ENCODE measurements at places on chromosomes 7 and 10. TPM values are rescaled to one million over a fixed set of nuclear protein-coding genes. Genes with fewer than 3 reads are reported as not detected.

DNA sequence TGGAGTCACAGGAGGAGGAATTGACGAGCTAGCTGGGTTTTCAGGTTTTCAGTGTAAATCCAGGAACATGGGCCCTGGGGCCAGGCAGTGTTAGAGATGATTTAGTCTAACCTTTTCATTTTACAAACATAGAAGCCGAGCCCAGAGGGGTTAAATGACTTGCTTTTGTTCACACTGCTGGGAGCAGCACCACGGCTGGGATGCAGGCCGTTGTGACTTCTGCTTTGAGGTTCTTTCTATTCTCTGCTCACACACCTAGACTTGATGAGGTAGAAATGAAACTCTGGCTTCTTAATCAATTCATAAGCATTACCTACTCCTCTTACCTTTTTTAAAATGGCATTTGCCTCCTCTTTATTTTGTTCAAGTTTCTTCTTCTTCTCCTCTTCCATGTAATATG is 36.4 kb downstream of the CREB5 start:
- H3K27me3 ChIP-seq = no peaks in the 10 kb centered on the region
- H3K36me3 ChIP-seq = no peaks in the 10 kb centered on the region
- DNase-seq = no peak
- no peaks in the 10 kb centered on the region for H3K4me1 ChIP-seq
- no peak overlapping the region for H3K4me3 ChIP-seq

DNA sequence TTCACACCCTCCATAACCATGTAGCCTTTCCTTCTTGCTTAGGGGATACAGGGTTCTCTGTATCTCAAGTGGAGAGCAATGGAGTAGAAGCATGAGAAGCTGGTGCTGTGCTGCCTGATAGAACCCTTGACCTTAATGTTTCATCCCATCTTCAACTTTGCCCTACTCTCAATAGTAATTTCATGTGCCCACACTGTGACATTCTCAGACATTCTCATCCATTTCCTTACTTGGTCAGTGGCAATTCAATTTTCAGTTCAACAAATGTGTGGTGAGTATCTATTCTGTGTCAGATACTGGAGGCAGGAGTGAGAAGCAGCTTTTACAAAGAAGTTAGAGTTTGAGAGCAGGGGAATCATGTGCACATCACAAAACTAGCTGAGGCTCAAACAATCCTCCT is 16.1 kb downstream of the STRIP2 start:
- H3K4me3 ChIP-seq = no peak overlapping the region
- no peaks in the 10 kb centered on the region for H3K27me3 ChIP-seq
- no peak for DNase-seq
- H3K36me3 ChIP-seq = no peaks in the 10 kb centered on the region
- no peaks in the 10 kb centered on the region for H3K4me1 ChIP-seq
- H3K27ac ChIP-seq = no peak overlapping the region

- no peak overlapping the region for H3K4me3 ChIP-seq
- no peaks in the 10 kb centered on the region for H3K36me3 ChIP-seq
- no peaks in the 10 kb centered on the region for H3K27me3 ChIP-seq
- no peak overlapping the region for H3K27ac ChIP-seq
- no peak for DNase-seq
- H3K4me1 ChIP-seq = no peaks in the 10 kb centered on the region
Measured at GRCh38 chr7:69067397-69067796, 530.9 kb upstream of the AUTS2 start.

- no peaks in the 10 kb centered on the region for H3K4me1 ChIP-seq
- H3K27ac ChIP-seq = no peak overlapping the region
- no peak overlapping the region for H3K4me3 ChIP-seq
Measured at GRCh38 chr7:130425796-130426195, 15.0 kb downstream of the CEP41 start.

GRCh38 chr7:37104822-37105518 is 343.7 kb downstream of the ELMO1 start:
- no peak for DNase-seq
- H3K36me3 ChIP-seq = no peaks in the 10 kb centered on the region
- no peaks in the 10 kb centered on the region for H3K4me1 ChIP-seq
- H3K27me3 ChIP-seq = no peaks in the 10 kb centered on the region

GRCh38 chr7:108026647-108027046 is 23.7 kb upstream of the LAMB1 start:
- no peaks in the 10 kb centered on the region for H3K36me3 ChIP-seq
- no peak overlapping the region for H3K27ac ChIP-seq

- no peak overlapping the region for H3K4me3 ChIP-seq
- H3K27me3 ChIP-seq = no peaks in the 10 kb centered on the region
- no peaks in the 10 kb centered on the region for H3K36me3 ChIP-seq
- no peak overlapping the region for H3K27ac ChIP-seq
- H3K4me1 ChIP-seq = peaks cover 5% of the 10 kb centered on the region
Measured at GRCh38 chr7:904847-905246, 28.5 kb downstream of the GET4 start.

GRCh38 chr10:123556049-123556448 is 110.1 kb upstream of the GPR26 start:
- no peaks in the 10 kb centered on the region for H3K36me3 ChIP-seq
- H3K4me3 ChIP-seq = no peak overlapping the region
- H3K4me1 ChIP-seq = no peaks in the 10 kb centered on the region
- DNase-seq = peak; percentile 19
- H3K27me3 ChIP-seq = peaks cover 4% of the 10 kb centered on the region

GRCh38 chr7:16936626-16937422 is 55.0 kb upstream of the AGR3 start:
- H3K27me3 ChIP-seq = peaks cover 4% of the 10 kb centered on the region
- no peak overlapping the region for H3K4me3 ChIP-seq
- H3K36me3 ChIP-seq = no peaks in the 10 kb centered on the region
- no peak overlapping the region for H3K27ac ChIP-seq
- no peaks in the 10 kb centered on the region for H3K4me1 ChIP-seq
- no peak for DNase-seq

- no peak for DNase-seq
- no peaks in the 10 kb centered on the region for H3K27me3 ChIP-seq
- no peaks in the 10 kb centered on the region for H3K4me1 ChIP-seq
- no peak overlapping the region for H3K4me3 ChIP-seq
- H3K36me3 ChIP-seq = no peaks in the 10 kb centered on the region
- no peak overlapping the region for H3K27ac ChIP-seq
Measured at GRCh38 chr10:126665207-126665606, 5.3 kb downstream of the C10orf90 start.

- peak; percentile 82 for DNase-seq
- no peaks in the 10 kb centered on the region for H3K27me3 ChIP-seq
- peaks cover 10% of the 10 kb centered on the region for H3K4me1 ChIP-seq
- peak within 1 kb of the TSS; percentile 95 for H3K27ac ChIP-seq
- peaks cover 6% of the 10 kb centered on the region for H3K36me3 ChIP-seq
- peak within 1 kb of the TSS; percentile 81 for H3K4me3 ChIP-seq
Measured at GRCh38 chr7:101085162-101085964, at the start of gene TRIM56. TSS of gene TRIM56 (plus strand) at chr7:101085481. CDS start at chr7:101087313, 1,832 bp downstream.

DNA sequence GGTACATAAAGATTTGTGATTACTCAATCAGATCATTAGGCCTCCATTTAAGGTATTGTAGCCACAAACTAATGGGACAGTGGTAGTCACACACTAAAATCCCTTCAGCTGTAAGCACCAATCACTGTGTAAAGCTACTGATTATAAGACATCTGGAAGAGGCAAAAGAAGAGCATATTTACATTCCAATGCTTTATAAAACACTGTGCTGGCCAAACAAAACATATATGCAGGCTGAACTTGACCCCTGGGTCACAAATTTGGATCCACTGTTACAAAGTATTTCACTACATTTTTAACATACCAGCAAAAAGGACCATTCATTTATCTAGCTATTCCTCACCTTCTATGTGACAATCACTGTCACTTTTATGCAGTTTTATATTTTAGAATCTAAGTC is 41.4 kb upstream of the ANLN start:
- H3K27ac ChIP-seq = no peak overlapping the region
- H3K36me3 ChIP-seq = no peaks in the 10 kb centered on the region
- H3K4me1 ChIP-seq = no peaks in the 10 kb centered on the region
- no peak for DNase-seq
- H3K4me3 ChIP-seq = no peak overlapping the region

DNA sequence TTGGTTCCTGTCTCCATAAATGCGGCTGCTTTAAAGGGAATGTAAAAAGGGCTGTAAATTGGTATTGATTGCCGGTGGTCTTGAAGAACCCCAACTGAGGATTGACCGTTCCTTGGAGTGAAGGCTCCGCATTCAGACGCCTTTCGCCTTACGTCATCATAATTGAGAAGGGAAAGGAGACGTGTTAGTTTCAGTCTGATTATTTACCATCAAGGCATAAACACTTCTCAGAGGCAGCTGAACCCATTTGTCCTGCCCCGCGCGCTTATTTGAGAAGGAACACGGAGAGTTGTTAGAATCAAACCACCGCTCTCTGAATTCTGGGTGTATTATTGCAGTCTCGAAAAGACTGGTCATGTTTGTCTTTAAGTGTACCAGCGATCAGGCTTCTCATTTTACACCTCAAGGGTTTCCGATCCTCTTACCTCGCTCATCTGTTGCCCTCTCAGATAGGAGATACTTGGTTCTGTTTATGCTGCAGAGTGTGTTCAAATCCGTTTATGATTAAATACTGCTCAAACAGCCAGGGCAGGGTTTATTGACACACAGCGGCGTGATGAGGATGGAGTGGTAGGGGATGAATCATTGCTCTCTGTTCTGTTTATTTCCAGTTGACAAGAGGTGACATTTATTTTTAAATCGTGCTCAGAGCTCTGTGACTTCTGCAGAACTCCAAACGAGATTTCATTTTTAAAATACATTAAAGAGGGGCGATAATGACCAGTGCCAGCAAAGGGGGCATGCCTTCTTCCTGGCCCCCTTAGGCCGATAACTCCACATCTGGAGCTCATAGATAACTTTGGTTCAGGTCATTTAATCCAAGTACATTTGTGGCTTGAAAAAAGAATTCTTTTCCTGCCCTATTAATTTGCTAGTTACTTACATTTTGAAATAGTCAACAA is 30.4 kb downstream of the FOXK1 start:
- no peaks in the 10 kb centered on the region for H3K27me3 ChIP-seq
- H3K36me3 ChIP-seq = no peaks in the 10 kb centered on the region
- peak overlapping the region; percentile 82 for H3K27ac ChIP-seq
- peaks cover 21% of the 10 kb centered on the region for H3K4me1 ChIP-seq
- no peak for DNase-seq
- H3K4me3 ChIP-seq = no peak overlapping the region

GRCh38 chr10:75358835-75359421 is 42.6 kb downstream of the ZNF503 start:
- DNase-seq = no peak
- H3K27me3 ChIP-seq = no peaks in the 10 kb centered on the region
- H3K27ac ChIP-seq = no peak overlapping the region
- no peak overlapping the region for H3K4me3 ChIP-seq
- no peaks in the 10 kb centered on the region for H3K4me1 ChIP-seq

- DNase-seq = no peak
- no peaks in the 10 kb centered on the region for H3K27me3 ChIP-seq
- peaks cover 4% of the 10 kb centered on the region for H3K36me3 ChIP-seq
- peaks cover 44% of the 10 kb centered on the region for H3K4me1 ChIP-seq
- no peak overlapping the region for H3K4me3 ChIP-seq
Measured at GRCh38 chr10:13105184-13105583, 5.2 kb downstream of the OPTN start.

CFTR gene
- total RNA-seq = 10.5 TPM

CYP2C8 gene
- 638 TPM for total RNA-seq

GPR26 gene
- total RNA-seq = not detected

AKR1D1 gene
- total RNA-seq = 93.9 TPM

ADCY1 gene
- 20.1 TPM for total RNA-seq

PAPOLB gene
- total RNA-seq = 0.05 TPM

TOMM7 gene
- total RNA-seq = 39.2 TPM

PRLHR gene
- under 0.01 TPM for total RNA-seq

PLEKHS1 gene
- total RNA-seq = under 0.01 TPM

HSPA12A gene
- total RNA-seq = 4.5 TPM

MPP7 gene
- 3.1 TPM for total RNA-seq

BMPR1A gene
- total RNA-seq = 16.0 TPM

Measured in liver (tissue), 10 donors.